ENCODE measurements at places on chromosomes 11 and 22. TPM values are rescaled to one million over a fixed set of nuclear protein-coding genes. Genes with fewer than 3 reads are reported as not detected.

MPPED2 gene
- 3.7 TPM for total RNA-seq

CYB561A3 gene
- 20.5 TPM for total RNA-seq

TTC12 gene
- 20.8 TPM for total RNA-seq

CRYBB1 gene
- total RNA-seq = not detected

SLC7A4 gene
- total RNA-seq = 2.0 TPM

SYT8 gene
- not detected for total RNA-seq

PTPN5 gene
- total RNA-seq = not detected

- DNase-seq = no peak
These were observed 273.8 kb upstream of the ZC3H12C start for GRCh38 chr11:109819410-109819809.

DNA sequence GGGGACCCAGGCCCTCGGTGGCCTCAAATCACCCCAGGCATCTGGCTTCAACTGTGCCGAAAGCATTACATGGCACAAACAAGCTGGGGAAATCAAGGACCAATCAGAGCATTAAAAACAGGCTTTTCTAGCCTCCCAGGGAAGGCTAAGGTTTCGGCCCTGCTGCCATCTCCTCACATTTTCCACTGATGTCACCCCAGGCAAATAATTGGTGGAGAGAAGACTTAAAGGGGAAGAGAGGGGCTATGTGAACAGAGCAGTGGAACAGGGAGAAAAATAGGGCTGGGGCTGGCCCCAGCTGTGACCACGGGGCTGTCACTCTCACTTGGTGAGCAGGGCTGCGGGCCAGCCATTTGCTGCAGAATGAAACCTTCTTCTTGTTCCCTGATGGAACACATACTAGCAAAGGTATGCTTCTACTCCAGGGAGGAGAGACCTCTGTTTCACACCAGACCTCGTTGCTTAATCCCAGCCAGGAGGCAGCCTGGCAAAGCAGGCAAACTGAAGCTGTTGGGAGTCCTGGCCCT lies 581.3 kb downstream of the SOX6 start:
- no peak for DNase-seq

DNA sequence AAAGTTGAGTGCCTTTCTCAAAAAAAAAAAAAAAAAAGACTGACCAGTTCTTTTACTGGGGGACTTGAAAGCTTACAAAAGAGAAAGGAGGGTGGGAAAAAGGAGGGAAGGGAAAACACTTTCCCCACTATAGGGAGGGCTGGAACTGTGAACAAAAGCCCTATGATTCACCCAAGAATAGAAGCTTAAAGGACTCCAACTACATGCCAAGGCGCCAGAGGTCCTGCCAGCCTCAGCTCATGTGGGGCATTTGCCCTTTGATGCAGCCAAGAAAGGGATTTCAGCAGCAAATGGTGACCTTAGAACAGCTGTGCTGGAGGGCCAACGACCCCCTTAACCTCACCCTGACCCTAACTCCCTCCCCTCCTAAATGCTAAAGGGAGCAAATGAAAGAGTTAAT lies 160.0 kb downstream of the NTM start:
- DNase-seq = no peak

DNA sequence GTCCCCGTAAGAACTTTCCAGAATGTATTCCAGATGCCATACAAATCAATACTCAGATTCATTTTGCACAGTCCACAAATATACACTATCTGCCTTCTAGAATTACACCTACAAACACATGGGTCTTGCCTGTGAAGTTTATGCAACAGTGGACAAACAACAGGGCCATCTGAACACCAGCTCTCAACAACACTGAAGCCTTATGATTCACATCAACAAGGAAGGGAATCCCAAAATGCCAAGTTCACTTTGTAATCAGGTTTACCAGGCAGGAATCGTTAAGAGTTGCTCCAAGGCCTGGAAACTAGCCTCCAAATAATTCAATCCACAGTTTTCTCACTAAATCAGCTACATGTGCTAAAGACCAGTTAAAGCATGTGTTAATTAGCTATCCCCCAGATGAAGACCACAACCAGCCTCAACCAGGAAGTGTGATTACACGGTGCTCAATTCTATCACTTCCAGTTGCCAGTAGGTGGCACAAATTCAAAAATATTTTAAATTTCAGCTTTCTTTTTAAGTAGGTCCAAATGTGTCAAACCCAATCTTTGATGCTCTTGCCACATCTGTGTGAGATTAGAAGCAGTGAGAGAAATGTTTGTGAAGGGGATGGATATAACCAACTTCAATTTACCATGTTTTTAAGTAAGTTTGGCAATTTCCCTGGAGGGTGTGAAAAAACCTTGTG lies 139.1 kb upstream of the BDNF start:
- peak; percentile 19 for DNase-seq

DNA sequence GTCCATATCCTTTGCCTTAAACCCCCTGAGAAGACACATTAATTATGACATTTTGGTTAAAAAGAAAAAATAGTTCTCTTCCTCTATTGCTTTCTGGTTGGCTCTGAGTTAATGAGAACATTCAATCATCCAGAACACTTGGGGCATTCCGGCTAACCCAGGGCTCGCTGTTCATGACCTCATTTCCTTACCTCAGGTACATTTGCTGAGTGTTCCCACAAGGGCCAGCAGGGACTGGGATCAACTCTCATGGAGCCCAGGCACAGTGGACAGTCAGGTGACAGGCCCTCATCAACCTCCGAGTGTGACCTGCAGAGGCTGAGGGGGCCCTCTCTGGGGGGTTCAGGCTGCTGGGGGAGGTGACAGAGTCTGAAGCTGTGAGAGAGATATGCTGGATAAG lies 98.9 kb downstream of the MYO18B start:
- DNase-seq = no peak

DNA sequence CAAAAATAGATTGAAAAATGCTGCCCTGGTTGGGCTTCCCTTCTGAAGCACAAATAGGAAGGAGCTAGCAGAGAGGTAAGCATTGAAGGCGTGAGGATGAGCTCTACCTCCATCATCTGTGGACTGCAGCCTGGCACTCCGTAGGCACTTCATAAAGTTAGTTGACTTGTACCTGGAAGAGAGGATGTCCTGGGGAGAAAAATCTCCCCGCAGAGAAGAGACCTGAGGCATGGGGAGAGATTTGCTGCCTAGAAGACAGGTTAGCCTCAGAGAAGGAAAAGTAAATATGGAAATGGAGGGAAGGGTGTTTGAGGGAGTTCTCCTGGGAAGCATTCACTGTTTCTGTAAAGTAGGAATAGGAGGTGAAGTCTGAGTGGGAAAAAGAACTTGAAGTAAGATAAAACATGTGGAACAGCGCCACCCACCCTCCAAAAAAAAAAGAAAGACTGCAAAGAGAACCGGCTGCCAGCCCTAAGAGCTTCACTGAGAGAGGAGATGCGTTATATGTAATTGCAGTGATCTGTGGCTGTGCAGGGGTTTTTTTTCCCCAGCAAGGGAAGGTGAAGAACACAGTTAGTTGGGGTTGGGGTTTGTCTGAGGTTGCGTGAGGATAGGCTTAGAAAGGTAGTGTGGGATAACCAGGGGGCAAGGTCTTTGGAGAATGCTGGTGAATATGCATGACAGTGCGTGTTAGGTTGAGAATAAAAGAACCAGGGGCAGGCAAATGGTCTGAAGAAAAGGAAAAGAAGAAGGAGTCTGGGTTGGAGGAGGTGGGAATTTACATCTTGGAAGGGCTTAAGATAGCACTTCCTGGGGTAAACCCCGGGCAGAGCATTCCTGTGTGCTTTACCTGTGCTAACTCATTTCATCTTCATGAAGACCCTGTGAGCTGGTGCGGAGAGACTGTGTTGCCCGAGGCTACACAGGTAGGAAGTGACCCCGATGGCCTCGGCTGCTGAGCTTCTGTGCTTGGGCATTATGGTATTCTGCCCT lies 16.0 kb downstream of the TNRC6B start:
- DNase-seq = peak; percentile 59

DNA sequence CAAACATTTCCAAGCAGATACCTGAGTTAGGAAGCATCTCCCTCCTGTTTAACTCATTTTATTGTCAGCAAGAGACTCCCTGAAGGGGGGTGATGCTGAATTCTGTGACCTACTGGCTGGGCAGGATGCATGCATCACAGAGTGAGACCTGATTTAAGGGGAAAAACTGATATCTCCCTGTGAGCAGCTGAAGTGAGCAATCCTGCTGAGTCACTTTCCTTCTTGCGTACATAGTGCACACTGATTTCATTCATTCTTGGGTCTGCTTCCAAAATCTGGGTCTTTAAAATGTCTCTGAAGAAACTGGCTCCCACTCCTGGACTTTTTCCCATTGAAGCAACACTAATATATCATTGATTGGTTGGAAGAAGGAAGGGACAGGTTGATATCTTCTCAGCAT lies 23.3 kb downstream of the P4HA3 start:
- DNase-seq = peak; percentile 59

DNA sequence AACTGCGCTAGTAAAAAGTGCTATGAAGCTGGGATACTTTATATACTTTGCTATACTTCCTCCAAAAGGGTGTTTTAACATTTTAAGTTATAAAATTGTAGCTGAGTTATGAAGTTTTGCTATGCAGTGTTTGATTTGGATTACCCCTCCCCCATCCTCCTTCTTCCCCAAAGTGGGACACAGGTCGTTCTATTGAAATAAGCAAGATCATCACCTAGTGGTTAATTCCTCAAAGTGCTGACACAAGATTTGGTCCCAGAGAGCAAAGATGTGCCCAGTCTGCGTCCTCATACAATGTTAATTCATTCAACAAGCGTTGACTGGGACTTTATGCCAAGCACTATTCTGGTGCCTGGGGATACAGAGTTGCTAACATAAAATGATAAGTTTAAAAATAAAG lies 78.5 kb downstream of the SPON1 start:
- peak; percentile 12 for DNase-seq

DNA sequence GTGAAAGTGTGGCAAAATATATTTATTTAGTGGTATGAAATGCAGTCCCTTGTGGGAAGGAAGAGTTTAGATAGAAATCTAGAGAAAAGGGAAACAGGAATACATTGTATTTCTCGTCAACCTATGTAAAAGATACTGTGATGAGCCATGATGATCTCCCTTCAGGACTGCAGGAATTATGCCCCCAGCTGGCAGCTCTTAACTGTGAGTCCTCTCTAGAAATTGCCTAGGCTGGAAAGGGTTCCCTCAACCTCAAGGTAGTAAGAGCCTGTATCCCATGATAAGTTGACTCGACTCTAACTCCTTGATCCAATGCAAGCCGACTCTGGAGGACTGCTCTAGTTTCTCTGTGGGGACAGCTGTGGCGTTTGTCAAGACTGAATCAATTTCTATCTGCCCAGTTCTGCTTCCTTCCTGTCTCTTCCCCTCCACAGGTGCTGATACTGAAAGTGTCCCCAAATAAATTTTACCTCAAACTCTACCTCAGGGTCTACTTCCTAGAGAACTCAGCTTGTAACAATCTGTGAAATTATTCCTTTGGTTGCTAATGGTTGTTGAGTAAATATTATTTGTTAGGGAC lies 897.3 kb downstream of the METTL15 start:
- DNase-seq = peak; percentile 41

DNA sequence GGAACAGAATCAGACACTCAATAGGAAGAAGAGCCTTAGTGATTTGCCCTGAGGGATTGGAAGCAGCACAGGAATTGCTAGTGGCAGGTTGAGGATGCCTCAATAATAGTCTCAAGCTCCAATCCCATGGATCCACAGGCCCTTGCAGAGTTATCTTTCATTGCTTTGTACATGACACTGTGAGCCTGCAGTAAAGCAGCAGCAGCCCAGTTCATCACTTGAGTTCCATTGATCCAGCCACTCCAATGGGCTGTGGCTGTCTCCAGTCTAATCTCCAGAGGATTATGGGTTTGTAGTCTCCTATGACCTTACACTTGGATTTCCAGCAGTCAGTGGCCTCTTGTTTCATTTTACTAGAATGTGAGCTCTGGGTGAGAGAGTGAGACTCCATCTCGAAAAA lies 45.4 kb downstream of the AAMDC start:
- DNase-seq = no peak

DNA sequence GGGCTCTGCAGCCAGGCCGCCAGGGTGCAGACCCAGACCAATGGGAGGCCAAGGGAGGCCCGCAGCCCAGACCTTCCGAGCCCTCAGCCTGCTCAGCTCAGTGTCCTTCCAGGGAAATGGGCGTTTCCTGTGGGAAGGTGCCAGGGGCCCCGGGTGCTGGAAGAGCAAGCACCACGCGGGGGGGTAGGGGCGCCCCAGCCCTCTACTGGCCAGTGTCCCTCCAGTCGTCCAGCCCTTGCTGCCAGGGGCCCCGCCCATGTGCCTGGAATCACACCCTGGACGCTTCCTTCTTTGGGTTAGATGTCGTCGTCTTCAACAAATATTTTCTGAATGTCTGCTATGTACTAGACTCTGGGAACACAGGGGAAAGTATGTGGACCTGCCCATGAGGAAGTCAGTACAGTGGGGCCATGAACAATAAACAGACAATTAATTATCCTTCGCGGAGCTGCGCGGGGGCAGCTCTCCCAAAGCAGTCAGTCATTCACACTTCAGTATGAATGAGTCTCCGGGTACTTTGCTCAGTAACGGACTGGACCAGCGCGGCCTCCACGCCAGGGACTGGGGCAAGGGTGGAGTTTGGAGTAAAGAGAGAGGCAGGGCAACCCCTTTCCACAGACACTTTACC lies 60.2 kb downstream of the CDKN1C start:
- no peak for DNase-seq

DNA sequence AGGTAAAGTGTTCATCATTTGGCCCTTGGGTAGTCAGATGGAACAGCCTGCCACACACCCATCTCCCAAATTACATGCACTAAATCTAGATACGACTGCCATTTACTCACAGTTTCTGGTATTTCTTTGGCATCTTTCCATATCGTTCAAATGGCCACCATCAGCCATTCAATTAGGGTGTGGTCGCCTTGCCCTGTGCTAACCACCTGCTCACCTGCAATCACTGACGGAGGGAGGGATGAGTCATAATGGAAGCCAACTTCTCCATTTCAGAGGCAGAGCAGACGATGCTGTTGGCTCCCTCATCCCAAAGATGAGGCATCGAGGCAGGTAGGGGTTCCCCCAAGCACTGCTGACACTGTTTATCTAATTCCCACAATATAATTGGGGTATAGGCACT lies 14.6 kb downstream of the MS4A6A start:
- DNase-seq = no peak

GRCh38 chr11:119617340-119617713 lies 111.7 kb downstream of the NECTIN1 start:
- DNase-seq = no peak

DNA sequence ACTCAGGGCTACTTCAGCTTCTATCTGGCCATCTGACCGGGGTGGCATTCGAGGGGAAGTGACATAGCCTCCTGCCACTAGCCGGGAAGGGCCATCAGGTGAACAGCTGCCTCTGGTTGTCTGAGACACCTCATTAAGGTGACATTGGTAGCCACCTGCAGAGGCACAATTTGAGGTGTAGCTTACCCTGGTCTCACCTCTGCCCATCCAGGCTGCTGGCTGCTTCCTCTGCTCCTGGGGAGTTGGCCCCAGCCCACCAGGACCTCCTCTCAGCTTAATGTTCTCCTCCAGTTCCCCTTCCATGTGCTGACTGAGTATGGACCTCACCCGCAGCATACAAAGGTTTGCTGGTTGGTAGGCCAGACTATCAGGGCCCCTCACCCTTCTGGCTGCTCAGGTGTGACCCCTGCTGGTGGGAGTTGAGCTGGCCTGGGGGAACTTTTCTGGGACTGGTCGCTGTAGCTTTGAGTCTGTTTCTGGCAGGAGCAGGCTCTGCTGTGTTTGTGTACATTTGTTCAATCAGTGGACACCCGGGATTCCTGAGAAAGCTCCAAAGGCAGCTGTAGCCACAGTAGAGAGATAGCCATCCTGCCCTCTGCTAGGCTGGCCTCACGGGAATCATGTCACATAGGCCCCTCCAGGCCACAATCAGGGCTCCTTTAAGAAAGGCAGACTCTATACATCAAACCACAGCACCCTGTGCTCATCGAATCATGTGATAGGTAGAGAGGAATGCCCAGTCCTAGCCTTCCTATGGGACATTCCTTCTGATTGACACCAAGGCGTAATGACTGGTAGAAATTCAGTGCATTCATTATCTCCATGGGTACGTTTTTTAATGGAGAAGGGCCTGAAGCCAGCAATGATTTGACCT lies 295.1 kb upstream of the PLET1 start:
- DNase-seq = peak; percentile 62

Measured in SK-MEL-5 (cell line).